ENCODE measurements at places on chromosomes 11 and 22. TPM values are rescaled to one million over a fixed set of nuclear protein-coding genes. Genes with fewer than 3 reads are reported as not detected.

The MAPK8IP1 gene
- total RNA-seq: 6.5 TPM

The TUBGCP6 gene
- 34.5 TPM for total RNA-seq

The UNC93B1 gene
- 44.3 TPM for total RNA-seq

The SF3A1 gene
- 12.7 TPM for total RNA-seq

The BRSK2 gene
- total RNA-seq: 2.4 TPM

The UCP3 gene
- total RNA-seq: not detected

The FGF19 gene
- not detected for total RNA-seq

The BTBD18 gene
- not detected for total RNA-seq

The TSPO gene
- total RNA-seq: 757 TPM

The HMGXB4 gene
- 22.3 TPM for total RNA-seq

The SLC35F2 gene
- 29.3 TPM for total RNA-seq

The SCN3B gene
- total RNA-seq: not detected

Measured in Caki2 (cell line).